ENCODE measurements at places on chromosomes 2 and 18. TPM values are rescaled to one million over a fixed set of nuclear protein-coding genes. Genes with fewer than 3 reads are reported as not detected.

DNA sequence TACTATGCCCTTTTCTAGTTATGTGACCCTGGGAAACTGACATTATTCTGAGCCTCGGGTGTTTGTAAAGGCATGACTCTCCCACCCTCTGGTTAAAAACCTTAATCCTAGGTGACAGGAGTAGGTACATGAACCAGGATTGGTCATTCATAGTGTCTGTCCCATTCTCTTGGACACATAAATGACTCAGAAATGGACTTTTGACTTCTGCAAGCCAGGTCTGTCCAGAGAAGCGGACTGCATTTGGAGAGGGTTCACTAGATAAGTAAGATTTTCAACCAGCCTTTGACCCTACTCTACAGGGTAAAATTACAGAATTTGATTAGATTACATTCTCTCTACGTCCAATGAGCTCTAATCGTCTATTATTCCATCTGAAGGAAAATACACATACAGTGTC is 285.9 kb downstream of the DPP10 start:
- no peak for DNase-seq

GRCh38 chr2:126752876-126753275 is 96.9 kb downstream of the GYPC start:
- no peak for DNase-seq

DNA sequence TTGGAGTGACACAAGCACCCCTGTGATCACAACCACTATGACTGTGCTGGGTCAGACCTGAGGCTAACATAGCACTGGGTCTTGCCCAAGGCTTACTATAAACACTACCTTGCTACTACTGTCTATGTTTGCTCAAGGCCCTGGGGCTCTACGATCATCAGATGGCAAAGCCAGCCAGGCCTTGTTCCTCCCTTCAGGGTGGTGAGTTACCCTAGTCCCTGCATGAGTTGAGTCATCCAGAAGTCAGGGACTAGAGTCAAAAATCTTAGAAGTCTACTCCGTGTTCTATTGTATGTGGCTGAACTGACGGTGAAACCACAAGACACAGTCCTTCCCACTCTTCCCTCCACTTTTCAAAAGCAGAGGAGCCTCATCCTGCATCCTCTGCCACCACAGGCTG is 551.2 kb upstream of the FSIP2 start:
- DNase-seq: no peak

- no peak for DNase-seq
Measured at GRCh38 chr2:45909677-45910191, 258.3 kb downstream of the PRKCE start.

DNA sequence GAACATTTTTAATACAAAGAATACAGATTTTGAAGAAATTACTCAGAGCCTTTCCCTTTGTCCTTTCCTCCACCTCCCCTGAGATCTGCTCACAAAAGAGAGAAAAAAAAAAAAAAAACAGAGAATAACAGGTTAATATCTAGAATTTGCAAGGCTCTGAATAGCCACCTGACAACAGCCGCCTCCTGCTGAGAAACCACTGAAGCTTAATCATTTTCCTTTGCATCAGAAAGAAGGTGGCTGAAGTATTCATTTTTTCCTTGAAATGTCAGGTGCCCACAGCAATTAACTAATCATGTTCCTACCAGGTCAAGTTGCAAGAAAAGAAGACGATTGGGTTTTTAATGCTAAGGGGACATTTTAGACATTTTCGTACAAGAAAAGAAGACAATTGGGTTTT is 21.2 kb downstream of the CNTNAP5 start:
- no peak for DNase-seq

Gene LPIN1
- total RNA-seq: 92.9 TPM

- DNase-seq: no peak
Measured at GRCh38 chr2:11598228-11598731, 64.4 kb downstream of the GREB1 start.

- no peak for DNase-seq
Measured at GRCh38 chr2:202270487-202270886, 4.9 kb downstream of the NOP58 start.

- no peak for DNase-seq
Measured at GRCh38 chr18:9139400-9140039, 2.9 kb downstream of the ANKRD12 start.

Gene RTP5
- not detected for total RNA-seq

Gene ACKR3
- 2.2 TPM for total RNA-seq

Gene CCDC88A
- 13.6 TPM for total RNA-seq

GRCh38 chr2:59935005-59935404 is 618.4 kb downstream of the BCL11A start:
- no peak for DNase-seq

Gene SIX3
- not detected for total RNA-seq

Gene ZNF385B
- not detected for total RNA-seq

Gene SERPINB10
- not detected for total RNA-seq

DNA sequence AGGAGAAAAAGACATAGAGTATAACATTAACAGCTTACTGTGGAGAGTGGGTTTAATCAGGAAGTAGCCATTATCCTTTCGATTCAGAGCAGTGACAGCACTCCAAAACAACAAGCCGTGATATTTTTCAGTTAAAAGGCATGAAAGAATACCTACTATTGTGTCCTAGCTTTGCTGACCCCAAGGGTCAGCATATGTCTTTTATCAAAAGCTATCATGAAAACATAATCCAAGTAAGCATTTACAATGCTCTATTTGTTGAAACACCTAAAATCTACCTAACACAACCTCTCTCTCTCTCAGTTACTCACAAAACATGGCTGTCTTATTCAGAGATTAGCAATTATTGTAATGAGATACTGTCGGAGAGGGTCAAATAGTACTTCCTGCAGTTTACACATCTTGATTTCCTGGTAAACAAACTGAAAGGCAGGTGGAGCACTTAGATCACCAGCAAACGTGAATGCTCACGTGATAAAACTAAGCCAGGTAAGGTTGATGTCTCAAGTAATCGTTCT is 100.0 kb downstream of the BAZ2B start:
- DNase-seq: peak; percentile 18

GRCh38 chr2:201980389-201980821 is 53.2 kb upstream of the FZD7 start:
- DNase-seq: no peak

GRCh38 chr2:239238839-239239606 is 161.8 kb downstream of the HDAC4 start:
- no peak for DNase-seq

Measured in activated naive CD4-positive, alpha-beta T cell treated with anti-CD3 and anti-CD28 coated beads, Interleukin-2, amount 50 U/mL, for 72 hours (primary cell).